Cerebellum (tissue), 4 donors: ENCODE measurements at places on chromosomes 1 and 21. TPM values are rescaled to one million over a fixed set of nuclear protein-coding genes. Genes with fewer than 3 reads are reported as not detected.

DNA sequence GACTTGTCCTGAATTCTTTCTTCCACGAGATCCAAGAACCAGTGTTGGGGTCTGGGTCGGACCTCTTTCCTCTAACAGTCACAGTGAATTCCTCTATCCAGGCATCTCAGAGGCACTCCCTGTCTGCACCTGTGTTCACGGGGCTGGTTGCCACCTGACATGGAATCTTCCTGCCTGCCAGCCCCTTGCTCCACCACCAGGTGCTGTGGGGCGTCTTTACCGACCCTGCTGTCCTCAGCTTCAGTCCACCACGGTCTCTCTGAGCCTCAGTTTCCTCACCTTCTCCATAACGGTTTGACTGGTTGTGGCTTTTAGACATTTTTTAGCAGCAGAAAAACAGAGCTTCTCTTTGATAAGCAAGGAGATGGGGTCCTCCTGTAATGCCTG lies 62.7 kb downstream of the SDC3 start:
- no peak for DNase-seq

DNA sequence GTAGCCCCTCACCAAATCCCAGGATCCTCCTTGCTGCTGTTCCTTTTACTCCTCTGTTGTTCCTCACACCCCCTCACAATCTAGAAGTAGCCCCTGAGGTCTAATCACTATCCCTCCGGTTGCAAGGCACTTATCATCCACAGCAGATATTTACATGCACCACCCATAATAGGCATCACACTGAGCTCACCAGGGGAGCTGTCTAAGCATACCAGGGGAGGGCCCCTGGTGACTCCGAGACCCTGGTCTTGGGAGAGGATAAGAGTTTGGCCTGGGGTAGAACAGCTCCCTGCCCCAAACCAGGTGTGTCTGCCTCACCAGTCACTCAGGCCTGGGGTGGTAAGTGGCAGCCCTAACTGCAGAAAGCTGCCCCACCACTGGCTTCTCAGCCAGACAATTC lies 37.3 kb upstream of the ZC3H12A start:
- DNase-seq = no peak

GRCh38 chr1:205015241-205015640 lies 27.8 kb upstream of the CNTN2 start:
- peak; percentile 72 for DNase-seq

DNA sequence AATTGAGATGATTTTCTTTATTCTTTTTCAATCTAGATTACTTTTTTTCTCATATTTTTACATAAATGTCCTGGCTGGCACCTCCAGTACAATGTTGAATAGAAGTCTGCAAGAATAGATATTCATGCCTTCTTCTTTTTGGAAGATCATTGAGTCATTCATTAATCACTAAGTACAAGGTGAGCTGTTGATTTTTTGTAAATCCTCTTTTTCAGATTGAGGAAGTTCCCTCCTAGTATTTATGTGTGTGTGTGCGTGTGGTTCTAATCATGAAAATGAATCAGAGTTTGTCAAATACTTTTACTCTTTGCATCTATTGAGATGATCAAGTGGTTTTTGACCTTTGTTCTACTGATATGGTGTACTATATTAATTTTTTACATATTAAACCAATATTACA lies 859.3 kb downstream of the KCNT2 start:
- DNase-seq = no peak

DNA sequence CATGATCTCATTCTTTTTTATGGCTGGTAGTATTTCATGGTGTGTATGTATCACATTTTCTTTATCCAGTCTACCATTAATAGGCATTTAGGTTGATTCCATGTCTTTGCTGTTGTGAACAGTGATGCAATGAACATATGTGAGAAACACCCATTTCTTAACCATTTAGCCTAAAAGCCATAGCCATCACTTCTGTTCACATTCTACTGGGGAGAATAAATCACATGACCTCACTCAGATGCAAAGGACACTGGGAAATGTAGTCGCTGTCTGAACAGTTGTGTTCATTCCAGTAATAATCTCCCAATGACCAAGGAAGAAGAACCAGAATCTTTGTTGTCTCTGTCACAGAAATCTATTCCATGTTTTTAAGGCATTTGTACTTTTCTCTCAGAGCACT lies 15.1 kb upstream of the PLA2G2E start:
- no peak for DNase-seq

- no peak for DNase-seq
Measured at GRCh38 chr1:31120783-31121180, 55.3 kb upstream of the PUM1 start.

- no peak for DNase-seq
Measured at GRCh38 chr1:235989105-235989504, 75.8 kb downstream of the NID1 start.

DNA sequence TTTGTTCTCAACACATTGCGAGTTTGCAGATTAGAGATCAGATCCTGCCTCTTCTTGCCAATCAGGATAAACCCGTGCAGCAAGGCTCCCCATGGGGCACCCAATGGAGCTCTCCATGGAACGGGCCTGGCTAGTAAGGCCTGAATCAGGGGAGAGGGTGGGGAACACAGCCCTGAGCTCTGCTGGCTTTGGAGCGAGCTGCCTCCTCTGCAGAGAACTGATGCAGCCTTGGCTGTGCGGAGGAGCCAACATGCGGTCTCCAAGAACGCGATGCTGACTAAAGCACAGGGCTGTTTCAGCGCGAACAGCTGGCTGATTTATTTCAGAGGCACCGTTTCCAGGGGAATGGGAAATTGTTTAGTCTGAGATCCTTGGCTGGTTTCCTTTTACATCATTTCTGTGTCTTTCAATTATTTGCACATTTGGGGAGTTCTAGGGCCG lies 139.7 kb downstream of the TSEN15 start:
- DNase-seq = no peak

- DNase-seq = no peak
Measured at GRCh38 chr1:59670662-59671061, 144.1 kb upstream of the HOOK1 start.

CRP gene
- total RNA-seq = not detected

PDPN gene
- 18.8 TPM for total RNA-seq

HMGN2 gene
- 304 TPM for total RNA-seq

TGFB2 gene
- total RNA-seq = 28.1 TPM
